ENCODE measurements at places on chromosomes 16 and 17.

DNA sequence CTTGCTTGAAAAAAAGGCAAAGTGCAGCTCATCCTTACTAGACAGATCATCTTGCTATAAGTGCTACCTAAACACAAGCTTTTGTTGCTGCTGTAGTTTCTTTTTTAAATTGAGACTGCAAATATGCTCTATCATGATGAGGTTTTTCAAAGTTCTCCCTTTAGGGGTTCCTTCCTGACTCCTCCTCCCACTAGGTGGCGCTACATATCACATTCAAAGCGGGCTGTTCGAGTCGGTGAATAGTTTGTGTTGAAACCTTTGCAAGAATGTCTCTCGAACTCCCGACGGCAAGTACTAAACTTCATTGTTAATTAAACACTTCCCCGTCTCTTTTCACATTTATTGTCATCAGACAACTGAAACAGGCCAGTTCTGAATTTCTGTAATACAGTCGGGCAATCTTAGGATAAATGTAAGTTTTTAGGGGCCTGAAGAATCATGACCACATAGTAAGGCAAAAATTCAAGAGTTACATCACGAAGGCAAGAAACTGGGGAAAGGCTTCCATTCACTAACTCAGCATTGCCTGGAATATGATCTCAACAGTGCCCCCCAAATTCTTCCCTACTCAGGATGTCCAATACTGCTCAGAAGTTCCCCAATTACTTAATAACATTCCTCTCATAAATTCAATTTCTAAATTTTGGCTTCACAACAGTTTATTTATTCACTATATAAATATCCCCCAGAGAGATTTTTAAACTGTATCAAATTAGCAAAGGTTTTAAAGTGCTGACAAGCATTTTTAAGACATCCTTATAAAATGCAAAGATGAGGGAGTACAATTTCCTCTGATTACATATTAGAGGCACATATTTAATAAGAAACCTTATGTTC is 6.7 kb downstream of the HS3ST3A1 start:
- DNase-seq = no peak

DNA sequence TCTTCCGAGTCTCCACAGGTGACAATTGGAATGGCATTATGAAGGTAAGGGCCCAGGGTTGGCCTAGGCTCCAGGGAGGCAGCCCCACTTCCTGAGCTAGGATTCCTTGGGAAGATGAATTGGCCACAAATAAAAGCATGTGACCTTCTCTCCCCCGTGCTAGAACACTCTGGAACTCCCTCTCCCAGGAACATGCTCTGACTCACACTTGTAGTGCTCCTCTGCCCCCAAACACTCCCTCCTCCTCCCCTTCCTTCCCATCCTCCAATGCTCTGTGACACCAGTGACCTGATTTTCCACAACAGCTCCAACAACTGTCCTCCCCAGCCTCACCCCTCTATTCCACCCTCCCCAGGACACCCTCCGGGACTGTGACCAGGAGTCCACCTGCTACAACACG is 16.4 kb upstream of the ABCC3 start:
- DNase-seq = no peak

- no peak for DNase-seq
Measured at GRCh38 chr17:63173903-63174302, 207.9 kb downstream of the TANC2 start.

DNA sequence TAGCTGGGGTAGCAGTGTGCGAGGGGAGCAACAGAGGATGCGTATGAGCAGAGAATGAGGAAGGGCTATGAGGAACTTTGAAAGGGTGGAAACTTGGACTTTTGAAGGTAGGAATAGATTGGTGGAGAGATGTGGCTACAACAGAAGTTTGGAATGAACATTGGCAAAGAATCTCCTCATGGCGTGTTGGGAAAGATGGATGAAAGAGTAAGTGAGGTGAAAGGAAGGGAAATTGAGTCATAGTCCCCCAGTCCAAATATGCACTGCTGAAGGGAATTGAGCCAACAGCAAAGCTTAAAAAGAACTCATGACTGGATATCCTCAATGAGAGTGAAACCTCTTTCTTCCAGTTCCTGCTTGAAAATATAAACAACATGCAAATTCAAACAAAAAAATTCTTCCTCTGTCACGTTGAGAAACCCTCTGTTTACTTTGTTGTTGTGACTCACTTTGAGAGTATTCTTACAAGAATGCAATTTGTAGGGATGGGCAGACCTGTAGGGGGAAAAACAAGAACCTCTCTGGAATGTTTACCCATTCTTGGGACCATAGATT is 313.2 kb upstream of the KCNJ16 start:
- DNase-seq = no peak

- no peak for DNase-seq
Measured at GRCh38 chr16:30377050-30377811, 2.6 kb downstream of the MYL11 start.

DNA sequence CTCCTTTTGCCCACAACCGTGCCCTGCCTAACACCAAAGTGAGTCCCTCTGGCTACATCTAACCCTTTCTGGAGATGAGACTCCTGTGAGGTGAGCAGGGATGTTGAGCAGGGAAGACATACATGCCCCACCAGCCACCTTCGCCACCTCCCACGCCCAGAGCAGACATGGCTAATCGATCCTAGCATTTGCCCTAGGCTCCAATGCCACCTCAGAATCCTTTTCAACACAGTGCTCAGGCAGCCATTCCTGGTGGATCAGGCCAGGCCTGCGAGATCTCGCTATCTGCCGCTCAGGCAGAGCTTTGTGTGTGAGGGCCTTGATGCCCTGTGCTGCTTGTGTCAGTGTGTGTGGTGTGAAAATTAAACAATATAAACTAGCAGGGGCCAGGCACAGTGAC is 21.0 kb downstream of the SCGB1C2 start:
- DNase-seq = no peak

- DNase-seq = no peak
Measured at GRCh38 chr17:55632893-55633292, 89.8 kb downstream of the TMEM100 start.

DNA sequence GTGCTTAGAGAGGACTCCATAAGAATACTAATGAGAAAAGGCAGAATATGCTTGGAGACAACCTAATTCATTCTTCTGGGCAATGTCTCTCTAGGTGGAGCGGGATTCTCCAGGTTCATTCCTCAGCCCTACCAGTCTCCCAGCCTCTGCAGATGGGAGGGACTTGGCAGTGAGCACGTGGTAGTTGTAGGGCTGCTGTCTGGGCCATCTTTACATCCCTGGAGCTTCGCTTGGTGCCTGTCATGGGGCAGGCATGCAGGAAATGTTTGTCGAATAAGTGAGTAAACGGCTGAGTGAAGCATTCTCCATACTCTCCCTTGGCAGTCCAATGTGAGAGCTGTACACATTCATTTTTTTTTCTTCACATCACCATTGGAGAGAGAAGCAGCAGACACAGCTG is 387.5 kb downstream of the UTP18 start:
- no peak for DNase-seq

DNA sequence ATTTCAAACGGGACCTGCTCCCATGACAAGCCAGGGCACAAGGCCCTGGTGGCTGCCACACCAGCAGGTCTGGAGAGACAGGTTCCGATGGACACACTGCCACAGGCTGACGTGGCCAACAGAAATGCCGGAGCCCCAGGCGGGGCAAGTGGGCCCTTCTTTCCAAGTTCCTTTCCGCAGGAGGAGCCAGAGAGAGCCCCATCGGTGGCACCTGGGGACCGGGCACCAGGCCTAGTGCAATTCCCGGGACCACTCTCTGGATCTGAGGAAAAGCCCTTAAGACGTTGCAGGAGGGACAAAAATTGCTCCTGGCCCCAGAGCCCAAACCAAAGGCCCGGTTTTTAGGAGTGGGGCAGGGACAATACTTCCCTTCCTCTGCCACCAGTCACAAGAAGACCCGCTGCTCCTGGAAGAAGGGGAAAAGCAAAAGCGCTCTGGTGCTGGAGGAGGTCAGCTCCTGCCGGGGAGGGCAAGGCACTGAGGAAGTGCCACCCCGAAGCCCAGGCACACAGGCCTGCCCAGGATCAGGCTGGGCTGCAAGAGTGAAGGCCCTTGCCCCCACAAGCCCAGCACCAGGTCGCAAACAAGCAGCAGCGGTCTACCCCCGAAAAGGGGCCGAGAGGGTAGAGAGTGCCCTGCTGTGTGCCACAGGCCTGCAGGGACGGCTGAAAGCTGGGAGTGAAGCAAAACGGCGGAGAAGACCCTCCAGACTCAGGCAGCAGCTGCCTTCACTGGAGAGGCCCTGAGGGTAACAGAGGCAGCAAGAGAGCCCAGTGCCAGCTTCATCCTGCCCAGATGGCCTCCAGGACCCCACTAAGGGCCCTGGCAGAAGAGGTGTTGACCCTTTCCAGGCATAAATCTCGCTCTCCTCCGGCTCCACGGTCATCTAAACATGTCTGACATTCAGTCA is 29.1 kb downstream of the MAP1LC3B start:
- DNase-seq = no peak

DNA sequence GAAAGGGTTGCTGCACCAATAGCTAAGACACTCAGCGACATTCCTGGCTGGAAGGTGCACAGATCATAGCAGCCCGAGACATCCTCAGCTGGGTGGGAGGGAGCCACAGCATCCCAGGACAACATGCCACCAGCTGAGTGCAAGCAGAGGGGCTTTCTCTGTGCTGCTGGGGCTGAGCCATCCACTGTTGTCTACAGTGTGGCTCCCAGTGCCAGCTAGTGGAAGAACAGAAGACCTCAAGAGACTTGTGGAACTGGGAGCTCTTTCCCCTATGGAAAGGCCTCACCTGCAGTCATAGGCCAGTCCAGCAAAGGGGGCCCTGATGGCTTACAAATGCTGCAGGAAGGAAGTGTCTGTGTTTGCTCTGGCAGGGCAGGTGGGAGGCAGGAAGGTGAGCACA is 131.0 kb downstream of the C16orf78 start:
- DNase-seq = no peak

- no peak for DNase-seq
Measured at GRCh38 chr16:75580-76501, 2.2 kb upstream of the MPG start.

DNA sequence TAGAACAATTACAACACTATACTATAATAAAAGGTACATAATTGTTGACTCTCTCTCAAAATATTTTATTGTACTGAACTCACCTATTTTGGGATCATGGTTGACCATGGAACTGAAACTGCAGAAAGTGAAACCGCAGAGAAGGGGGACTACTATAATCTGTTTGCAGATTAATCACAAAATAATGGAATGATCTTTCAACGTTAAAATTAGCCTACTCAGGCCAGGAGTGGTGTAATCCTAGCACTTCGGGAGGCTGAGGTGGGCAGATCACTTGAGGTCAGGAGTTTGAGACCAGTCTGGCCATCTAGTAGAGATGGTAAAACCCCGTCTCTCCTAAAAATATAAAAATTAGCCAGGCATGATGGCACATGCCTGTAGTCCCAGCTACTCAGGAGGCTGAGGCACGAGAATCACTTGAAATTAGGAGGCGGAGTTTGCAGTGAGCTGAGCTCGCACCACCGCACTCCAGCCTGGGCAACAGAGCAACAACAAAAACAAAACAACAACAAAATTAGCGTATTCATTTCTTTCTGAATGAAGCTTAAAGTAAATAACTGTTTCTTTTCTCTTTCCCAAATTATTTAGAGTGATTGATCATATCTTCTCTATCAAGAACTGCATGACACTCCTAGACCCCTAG is 45.6 kb downstream of the IKZF3 start:
- no peak for DNase-seq

DNA sequence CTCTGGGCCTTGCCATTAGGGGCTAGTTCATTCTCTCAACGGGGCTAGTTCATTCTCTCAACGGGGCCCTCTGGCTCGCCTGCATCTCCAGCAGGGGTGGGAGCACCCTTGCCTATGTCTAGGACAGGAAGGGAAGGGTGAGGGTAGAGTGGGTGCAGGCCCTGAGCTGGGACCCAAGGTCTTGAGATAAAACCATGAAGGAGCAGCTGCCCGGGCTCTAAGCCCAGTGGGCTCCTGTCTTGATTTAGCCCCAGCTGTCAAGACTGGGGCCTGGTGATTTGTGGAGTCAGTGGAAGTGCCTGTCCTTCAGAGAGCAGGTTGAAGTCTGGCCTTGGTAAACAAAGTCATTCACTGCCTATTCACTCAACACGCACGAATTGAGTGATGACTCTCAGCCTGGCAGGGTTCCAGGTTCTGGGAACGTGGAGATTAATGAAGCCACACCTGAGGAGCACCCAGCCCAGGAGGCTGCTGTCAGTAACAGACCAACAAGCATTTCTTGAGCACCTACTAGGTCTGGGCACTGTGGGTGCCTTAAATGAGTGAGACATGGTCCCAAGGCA is 35.4 kb downstream of the WNT3 start:
- no peak for DNase-seq

DNA sequence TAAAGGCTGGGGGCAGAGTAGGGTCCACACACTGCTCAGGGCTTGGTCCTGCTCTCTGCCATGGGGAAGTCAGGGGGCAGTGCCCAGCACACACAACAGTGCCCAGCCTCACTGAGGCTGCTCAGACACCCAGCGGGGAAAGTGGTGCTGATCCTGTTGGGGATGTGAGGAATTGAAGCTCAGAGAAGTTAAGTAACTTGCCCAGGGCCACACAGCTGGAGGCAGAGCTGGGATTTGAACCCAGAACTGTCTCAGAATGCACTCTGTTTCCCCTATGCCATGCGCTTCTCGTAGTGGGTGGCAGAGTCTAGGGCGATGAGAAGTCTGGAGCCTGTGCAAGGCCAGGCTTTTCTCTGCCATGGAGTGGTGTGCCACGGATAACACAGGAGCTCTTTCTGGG is 59.3 kb downstream of the SDK2 start:
- DNase-seq = no peak

DNA sequence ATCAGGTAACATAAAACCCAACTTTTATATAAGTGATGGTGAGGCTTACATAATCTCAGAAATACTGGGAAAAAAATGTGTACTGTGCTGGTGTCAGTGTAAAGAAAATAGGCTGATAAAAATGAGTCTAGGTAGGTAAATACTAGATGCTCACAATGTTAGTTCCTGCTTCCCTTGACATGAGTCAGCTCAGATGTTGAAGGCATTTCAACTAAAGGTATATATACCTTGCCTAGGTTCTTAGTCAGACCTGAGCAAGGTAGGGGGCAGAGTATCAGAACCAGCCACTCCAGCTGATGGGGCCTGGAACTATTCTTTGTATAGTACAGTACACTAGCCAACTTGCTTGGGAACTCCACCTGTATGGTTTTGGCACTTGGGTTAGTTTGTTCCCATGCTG is 51.0 kb upstream of the CA10 start:
- no peak for DNase-seq

DNA sequence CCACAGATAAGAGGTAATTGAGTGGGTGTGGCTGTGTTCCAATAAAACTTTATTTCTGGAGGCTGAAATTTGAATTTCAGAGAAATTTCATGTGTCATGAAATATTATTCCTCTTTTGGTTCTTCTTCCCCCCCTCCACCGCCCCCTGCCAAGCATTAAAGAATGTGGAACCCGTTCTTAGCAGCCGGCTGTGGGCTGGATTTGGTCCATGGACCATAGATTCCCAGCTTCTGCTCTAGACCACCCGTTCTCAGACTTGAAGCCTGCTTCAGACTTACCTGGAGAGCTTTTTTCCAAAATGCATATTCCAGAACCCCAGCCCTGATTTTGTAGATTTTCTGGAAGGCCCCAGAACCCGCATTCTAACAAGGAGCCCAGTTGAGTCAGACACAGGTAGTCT is 15.1 kb upstream of the LASP1NB start:
- DNase-seq = no peak
